ENCODE measurements at places on chromosomes 16 and 17.

DNA sequence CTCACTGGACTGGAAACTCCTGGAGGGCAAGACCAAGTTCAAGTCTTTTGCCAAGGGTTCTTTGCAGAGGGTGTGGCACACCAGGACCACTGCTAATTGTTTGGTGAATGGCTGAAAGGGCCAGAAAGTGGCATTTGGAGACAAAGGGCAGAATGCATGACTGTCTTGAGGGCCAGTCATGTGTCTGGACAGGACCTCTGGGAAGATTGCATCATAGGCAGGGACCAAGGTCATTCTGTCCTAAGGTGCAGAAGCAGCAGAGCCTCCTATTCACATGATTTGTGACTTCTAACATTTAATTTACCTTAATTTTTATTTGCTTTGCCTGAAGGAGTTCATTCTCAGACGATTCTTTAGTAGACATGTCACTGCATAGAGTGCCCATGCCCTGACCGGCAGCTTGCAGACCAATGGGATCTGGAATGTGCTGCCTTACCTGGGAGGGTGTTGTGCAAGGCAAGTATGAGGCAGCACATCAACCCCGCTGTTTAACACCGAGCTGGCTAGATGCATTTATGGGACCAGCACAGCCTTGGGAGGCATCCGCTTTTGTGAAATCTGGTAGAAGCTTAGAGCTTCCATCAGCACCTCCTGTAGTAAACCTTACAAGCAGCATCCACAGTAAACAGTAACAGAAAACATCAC, 62.3 kb upstream of the MAF start:
- no peak for DNase-seq

DNA sequence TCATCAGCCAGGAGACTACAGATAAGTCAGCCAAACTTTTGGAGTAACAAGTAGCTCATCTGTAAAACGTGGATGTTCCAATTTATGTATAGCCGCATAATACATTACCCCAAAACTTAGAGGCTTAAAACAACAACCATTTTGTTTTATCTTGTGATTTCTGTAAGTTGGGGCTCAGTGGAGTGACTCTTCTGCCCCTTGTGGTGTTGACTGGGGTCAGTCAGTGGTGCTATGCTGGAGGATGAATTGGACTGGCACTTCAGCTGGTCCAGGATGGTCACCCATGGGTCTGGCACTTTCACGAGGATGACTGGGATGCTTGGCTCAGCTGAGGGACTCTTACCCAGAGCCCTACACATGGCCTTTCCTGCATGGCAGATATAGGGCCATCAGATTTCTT, 172.5 kb downstream of the WWOX start:
- DNase-seq, result no peak

- DNase-seq, result no peak
Observed at GRCh38 chr16:87705771-87706277, 60.0 kb downstream of the KLHDC4 start.

GRCh38 chr17:67165201-67165600, 79.8 kb downstream of the HELZ start:
- no peak for DNase-seq

GRCh38 chr16:3133844-3134243, 985 bp upstream of the ZNF213 start:
- DNase-seq, result no peak

- no peak for DNase-seq
Observed at GRCh38 chr16:83212301-83212841, 585.6 kb downstream of the CDH13 start.

GRCh38 chr17:69142175-69142802, 594 bp upstream of the ABCA6 start:
- DNase-seq, result no peak

DNA sequence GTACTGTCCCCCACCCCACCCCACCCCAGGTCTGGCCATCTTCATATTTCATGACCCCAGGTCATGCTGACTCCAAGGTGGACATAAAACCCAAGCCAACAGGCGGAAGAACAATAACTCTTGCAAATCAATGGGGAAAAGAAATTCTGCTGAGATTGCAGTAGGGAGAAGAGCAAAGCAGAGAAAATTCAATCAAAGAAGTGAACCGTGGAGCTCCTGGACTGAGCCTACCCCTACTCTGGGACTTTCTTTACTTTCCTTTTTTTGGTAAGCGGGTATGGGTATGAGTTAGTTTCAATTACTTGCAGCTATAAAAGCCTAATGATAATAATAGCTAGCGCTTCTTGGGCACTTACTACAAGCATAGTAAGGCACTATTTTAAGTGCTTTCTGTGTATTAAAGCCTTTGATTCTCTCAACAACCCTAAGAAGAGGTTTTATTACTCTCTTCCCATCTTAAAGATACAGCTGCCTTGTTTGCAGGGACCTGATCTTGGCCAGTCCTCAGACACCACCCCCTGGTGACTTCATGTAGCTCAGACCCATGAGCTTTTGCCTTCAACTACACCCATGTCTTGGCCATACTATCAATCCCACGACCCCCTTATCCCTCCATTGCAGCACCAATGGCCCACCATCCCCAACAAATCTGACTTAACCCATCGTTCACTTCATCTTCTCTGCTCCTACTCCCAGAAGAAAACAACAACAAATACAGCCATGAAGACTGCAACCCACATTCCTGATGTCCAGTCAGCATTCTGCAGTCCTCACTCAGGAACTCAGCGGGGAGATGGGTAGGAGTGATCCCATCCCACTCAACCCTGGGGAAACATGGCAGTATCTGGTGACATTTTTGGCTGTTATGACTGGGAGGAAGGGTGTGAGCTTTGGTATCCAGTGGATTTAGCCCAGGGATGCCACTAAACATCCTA, 4.4 kb downstream of the GGA2 start:
- no peak for DNase-seq

- DNase-seq, result no peak
Observed at GRCh38 chr17:77392376-77393273, 251.9 kb downstream of the SEC14L1 start.

- DNase-seq, result no peak
Observed at GRCh38 chr16:58157951-58158540, 28.9 kb upstream of the CFAP20 start.

GRCh38 chr17:58083491-58084316, 485 bp downstream of the DYNLL2 start:
- DNase-seq, result peak; percentile 45

- no peak for DNase-seq
Observed at GRCh38 chr17:82932518-82933310, 92.9 kb upstream of the ZNF750 start.

- no peak for DNase-seq
Observed at GRCh38 chr16:46975165-46975564, 1.7 kb upstream of the DNAJA2 start.

GRCh38 chr16:2842340-2843000, 12.4 kb downstream of the ZG16B start:
- DNase-seq, result no peak

DNA sequence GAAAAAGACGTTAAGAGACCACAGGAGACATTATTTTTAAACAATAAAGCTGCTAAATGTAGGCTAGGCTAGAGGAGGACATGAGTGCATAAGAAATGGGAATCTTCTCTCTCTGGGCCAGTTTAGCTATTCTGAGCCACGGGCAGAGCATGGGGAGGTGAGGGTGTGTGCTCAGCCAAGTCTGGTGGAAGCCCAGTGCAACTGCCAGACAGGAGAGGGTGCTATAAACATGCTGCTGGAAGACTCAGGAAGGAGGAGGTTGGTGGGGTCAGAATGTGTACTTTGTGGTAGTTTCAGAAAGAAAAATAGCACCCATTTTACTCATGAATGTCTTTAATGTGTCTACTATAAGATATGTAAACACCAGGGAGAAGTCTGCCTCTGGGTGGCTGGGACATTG, 5.9 kb upstream of the SDK2 start:
- no peak for DNase-seq

Measured in NCI-H2171 (cell line).